ENCODE measurements at places on chromosomes 3 and 15.

DNA sequence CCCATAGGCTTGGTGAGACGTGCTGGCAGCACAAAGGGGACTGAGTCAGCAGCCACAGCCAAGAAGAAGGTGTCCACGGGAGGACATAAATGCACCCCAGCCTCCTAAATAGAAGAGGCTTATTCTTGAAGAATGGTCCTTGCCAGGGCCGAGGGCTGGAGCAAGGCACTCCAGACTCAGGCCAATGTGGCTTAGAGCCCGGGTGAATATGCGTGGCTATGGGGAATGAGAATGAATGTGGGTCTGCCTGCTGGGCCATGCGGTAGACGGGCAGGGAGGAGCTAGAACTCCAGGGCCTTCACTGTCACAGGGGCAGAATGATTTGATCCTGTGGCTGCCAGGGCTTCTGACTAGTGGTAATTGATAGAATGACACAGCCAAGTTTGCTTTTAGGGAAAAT, 34.0 kb downstream of the DHX30 start:
- DNase-seq, result no peak

- no peak for DNase-seq
Observed at GRCh38 chr15:22231603-22232002, 151.3 kb downstream of the OR4M2 start.

DNA sequence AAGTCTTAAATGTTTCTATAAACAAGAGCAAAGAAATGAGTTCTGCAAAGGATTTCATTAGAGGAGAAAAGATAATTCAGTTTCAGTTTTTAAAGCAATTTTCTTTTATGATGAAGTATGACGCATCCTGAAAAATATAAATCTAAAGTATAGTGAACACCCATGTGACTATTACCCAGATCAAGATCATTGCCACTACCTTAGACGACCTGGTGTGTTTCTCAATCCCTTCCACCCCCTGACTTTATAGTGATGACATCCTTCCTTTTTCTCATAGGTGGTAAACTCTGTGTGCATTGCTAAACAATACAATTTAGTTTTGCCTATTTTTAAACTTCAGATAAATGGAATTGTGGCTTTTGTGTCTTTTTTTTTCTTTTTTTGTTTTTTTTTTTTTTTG, 8.4 kb downstream of the STT3B start:
- no peak for DNase-seq

DNA sequence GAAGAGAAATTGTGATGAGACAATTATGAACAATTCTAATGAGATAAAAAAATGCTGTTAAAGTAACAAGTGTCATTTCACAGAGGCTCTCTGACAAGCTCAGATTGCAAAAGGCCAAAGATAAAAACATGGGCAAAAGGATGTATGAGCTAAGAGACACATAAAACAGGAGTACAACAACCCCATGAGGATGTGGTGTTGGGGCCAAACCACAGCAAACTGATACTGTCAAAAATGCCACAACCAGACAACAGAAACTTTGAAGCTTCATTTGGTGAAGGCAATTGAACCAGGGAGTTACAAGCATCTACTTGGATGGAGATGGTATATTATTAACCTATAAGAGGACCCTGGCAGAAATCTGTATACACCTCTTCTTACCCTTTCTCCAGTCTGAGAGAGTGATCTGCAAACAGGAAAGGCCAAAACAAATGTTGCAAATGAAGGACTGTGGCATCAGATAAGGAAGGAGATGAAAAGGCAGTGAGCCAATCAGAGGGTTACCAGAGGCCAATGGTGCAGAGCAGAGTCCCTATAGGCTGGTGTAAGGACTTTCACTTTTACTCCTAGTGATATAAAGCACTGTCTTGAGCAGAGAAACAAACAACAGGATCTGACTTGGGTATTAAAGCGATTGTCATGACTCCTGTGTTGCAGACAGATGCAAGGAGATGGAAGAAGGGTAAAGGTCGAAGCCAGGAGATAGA, 659.0 kb downstream of the NTRK3 start:
- no peak for DNase-seq

GRCh38 chr3:143311096-143311495, 191.5 kb downstream of the CHST2 start:
- no peak for DNase-seq

DNA sequence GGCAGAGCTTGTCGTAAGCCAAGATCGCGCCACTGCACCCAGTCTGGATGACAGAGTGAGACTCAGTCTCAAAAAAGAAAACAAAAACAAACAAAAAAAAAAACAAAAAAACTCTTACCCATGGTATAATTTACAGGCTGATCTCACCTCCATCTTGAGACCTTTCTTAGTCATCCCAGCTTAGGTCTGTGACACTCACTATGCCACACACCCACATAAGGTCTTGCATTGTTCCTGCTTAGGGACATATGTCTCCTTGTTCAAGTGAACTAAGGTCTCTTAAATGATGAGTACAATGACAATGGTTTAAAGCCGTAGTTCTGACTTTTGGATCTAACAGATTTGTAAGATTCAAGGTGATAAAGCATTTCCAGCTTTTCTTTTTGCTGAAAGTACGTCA, 360.2 kb upstream of the ARHGEF26 start:
- no peak for DNase-seq

GRCh38 chr3:65376426-65376825, 662.3 kb downstream of the MAGI1 start:
- no peak for DNase-seq

- no peak for DNase-seq
Observed at GRCh38 chr15:49982584-49982983, 136.4 kb downstream of the ATP8B4 start.

DNA sequence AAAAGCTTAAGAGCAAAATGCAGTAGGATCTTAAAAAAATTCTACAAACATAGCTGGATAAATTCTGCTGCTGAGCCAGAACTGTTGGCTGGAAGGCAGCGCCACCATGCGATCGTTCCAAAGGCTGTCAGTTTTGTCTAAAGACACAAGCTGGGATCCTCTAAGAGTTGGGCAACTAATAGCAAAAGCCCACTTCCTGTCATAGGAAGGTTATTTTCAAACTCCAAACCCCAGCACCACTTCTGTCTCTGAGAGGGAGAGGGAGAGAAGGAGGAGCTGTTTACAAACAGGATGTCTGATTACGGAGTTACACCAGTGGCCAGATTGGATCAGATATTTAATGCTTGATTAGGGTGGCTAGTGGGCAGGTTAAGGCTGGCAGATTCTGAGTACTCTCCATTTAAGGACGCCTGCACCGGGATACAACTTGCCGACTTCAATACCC, 44.0 kb downstream of the EIF4E3 start:
- peak; percentile 35 for DNase-seq

- DNase-seq, result no peak
Observed at GRCh38 chr3:180530276-180530675, 71.7 kb upstream of the TTC14 start.

- DNase-seq, result no peak
Observed at GRCh38 chr3:14154895-14155440, 23.4 kb downstream of the XPC start.

Measured in GF-D8 (cell line).